Effector memory CD8-positive, alpha-beta T cell (primary cell): ENCODE measurements at places on chromosomes 1 and 21.

- DNase-seq = no peak
These were observed 70.0 kb upstream of the ZNF644 start for GRCh38 chr1:91091812-91092211.

DNA sequence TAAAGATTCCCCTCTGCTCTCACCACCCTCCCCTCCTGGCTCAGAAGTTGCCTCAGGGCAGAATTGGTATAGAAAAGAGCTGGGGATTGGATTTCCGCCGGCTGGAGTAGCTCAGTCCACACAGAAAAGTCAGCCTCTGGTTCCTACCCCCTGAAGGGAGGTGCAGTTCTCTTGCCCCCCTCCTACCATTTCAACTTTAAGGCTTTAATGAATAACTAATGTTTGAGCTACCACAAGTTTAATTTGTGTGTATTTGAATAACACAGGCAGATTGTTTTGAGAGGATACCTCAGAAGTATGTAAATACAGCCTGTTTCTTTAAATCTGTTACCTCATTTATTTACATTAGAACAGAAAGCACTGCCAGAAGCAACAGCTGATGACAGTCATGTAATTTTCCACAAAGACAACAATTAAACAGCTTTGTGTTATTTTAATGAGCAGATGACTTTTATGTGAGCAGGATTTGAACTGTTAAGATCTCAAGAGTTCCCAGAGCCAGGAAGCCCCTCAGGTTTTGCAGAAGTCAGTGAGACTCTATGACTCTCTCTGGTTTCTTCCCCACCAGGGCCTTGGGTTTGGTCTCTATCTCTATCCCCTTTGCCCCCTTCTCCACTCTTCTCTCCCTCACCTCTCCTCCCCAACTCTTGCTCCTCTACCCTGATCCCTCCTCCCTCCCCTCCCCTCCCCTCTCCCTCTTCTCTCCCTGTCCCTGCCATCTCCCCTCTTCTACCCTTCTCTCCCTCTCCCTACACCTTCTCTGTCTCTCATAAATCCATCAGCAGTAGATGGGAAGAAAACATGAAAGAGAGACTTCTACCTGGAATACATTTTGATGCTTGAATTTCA is 26.3 kb downstream of the DUSP10 start:
- DNase-seq = no peak

GRCh38 chr21:38460171-38460742 is 38.0 kb downstream of the ERG start:
- DNase-seq = no peak

GRCh38 chr21:40844935-40845334 is 2.0 kb downstream of the DSCAM start:
- no peak for DNase-seq

- DNase-seq = no peak
These were observed 59.1 kb downstream of the GORAB start for GRCh38 chr1:170590921-170591705.

DNA sequence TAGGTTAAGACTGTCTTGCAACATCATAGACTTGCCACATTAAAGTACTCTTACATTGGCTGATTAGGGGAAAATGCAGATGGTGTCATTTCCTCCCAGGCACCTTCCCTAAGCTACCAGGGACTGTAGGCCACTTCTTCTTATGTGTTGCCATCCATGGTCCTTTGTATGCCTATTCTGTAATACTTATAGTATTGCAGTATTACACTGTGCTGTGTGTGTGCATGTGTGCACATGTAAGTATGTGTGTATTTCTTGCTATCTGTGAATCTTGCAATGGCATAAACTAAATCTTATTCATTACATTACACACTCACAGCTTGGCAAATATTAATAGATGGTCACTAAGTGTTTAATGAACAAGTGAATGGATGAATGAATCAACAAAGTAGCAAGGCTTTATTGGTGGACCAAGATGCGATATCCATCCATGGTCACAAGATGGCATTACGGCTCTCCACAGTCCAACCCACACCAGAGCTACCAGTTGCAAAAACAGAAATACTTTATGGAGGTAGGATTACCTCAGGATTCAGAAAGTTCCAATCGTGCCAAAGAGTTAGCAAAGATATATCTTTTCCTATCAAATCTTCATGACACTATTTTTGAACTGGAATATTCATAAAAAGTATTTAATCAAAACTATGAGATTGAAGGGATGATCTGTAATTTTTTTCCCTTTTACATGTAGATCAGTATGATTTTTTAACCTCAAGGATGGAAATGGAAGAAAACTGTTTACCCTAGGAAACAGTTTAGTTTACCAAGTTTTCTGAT is 160.2 kb downstream of the DENND1B start:
- no peak for DNase-seq

GRCh38 chr1:46284597-46285564 is 18.5 kb downstream of the LRRC41 start:
- DNase-seq = no peak

GRCh38 chr1:13819642-13820041 is 119.7 kb downstream of the PRDM2 start:
- no peak for DNase-seq

DNA sequence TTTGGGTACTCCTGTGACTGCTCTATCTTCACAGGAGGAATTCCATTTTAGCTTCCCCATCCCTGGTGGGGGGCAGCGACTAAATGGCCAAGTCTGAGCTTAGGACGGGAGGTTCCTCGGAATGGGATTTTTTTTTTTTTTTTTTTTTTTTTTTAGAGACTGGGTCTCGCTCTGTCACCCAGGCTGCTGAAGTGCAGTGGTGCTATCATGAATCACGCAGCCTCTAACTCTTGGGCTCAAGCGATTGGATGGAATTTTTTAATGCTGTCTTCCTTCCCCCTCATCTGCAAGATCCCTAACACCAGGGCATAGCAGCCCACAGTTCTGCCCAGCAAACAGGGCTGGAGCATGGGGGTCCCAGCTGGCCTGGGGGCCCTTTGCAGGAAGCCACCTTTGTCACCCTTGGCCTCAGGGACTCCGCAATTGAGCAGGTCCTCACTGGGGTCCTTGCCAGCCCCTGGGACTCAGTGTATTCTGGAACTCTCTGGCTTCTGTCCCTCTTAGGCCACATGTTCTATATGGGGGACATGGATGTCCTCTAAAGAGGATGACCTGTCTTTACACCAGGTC is 13.1 kb upstream of the EDN2 start:
- no peak for DNase-seq

DNA sequence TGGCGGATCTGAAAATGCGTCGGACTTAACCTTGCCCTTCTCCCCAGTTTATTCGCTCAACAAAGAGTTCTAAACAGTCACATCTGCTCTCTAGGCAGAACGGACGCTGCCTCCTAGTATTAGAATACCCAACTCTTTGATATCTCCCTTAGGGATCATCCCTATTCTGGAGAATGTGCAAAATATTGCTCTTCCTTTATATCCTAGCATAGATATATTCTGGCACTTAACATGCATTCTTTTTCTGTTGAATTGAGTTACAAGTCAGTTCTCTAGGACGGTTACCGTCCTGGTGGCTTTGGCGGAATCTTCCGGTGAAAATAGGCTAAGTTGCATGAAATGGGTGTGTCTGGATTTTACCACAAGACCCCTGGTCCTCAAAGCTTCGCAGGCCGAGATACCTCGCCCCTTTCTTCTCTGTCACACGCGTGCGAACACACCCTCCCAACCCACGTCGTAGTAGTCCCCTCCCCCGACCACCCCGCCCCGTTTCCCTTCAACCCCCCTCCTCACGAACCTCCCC is 501 bp upstream of the DNAJC6 start:
- DNase-seq = no peak

GRCh38 chr1:27966402-27967105 is 6.8 kb downstream of the XKR8 start:
- DNase-seq = no peak

DNA sequence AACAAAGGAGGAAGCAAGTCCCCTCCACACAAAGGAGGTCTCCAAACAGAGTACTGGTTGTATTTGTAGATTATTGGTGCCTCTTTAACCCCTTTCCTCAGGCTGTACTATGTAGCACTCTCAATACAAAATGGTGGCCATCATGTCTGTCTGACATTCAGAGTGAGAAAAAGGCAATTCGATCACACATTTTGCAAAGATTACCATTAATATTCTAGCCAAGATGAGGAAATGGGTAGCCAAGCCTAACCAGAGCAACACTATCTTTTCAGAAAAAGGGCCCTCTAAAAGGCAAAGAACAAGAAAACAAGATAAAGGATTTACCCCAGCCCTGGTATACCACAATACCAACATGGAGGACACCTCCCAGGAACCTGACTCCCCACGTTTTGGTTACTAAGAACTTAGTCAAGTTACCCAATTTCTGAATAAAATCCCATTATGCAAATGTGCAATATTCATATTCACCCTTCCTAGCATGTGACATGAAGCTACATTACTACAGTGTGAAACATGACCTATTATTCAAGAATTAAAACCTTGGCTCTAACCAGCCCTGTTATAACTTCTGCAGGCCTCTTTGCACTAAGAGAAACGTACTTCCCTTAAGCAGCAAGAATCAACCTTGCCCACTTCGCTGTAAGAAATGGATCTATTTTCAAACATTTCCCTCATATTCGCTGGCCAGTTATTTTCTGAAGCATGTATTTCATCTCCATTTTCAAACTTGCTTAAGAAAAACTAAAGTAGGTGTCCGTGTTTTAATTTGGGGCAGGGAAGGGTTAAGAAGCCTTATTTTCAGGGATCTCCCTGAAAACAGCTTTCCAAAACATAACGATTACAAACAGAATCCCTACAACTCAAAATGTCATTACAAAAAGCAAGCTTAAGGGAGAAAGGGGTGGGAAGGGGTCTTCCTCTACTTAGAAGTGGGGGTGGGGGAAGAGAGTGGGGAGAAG is 2.1 kb downstream of the KDM5B start:
- no peak for DNase-seq

- DNase-seq = no peak
These were observed 32.3 kb downstream of the CD160 start for GRCh38 chr1:145751491-145752037.

GRCh38 chr1:212797681-212798080 is 6.0 kb downstream of the TATDN3 start:
- no peak for DNase-seq

DNA sequence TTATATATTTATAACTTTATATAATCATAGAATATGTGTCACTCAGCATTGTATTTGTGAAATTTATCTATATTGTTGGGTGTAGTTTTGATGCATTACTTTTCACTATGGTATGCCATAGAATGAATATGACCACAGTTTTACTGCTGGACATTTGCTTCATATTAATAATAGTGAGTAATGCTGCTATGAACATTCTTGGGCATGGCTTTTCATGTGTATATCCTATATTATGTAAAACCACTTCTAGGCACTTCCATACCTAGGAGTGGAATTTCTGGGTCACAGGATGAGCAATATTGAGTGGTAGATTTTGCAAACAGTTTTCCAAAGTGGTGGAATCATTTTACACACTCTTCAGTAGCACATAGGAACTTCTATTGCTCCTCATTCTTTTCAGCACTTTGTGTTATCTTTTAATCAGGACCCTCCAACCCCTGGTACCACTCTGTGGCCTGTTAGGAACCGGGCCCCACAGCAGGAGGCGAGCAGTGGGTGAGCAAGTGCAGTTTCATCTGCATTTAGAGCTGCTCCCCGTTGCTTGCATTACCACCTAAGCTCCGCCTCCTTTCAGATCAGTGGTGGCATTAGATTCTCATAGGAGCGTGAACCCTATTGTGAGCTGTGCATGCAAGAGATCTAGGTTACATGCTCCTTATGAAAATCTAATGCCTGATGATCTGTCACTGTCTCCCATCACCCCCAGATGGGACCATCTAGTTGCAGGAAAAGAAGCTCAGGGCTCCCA is 56.0 kb upstream of the CNIH3 start:
- no peak for DNase-seq

DNA sequence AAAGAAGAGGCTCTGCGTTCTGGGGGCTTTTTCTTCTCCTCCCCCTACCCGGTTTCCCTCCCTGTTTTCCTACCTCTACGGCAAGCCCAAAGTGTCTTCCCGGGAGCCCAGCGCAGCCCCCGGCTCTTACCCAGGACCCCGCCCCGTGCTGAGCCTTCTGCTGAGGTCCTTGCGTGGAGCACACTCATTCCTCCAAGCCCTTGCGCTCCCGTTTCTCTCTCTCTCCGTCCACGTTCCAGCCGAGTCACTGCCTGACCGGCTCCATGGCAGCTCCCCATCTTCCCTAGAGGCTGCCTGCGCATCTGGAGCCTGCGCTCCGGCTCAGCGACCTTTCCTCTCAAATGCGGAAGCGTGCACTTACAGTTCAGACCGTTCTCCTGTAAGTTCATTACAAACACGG is 24.9 kb upstream of the PDXK start:
- no peak for DNase-seq

- no peak for DNase-seq
These were observed 4.0 kb downstream of the PGLYRP4 start for GRCh38 chr1:153344718-153345025.

DNA sequence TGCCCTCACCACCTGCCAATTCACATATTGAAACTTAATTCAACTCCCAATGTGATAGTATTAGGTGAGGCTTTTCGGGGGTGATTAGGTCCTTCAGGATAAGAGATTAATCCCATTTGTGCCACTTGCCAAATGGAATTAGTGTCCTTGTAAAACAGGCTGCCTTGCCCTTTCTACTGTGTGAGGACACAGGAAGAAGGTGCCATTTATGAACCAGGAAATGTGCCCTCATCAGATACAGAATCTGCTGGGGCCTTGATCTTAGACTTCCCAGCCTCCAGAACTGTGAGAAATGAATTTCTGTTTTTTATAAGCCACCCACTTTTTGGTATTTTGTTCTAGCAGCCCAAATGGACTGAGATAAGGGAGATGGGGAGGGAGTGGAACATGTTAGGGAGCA is 39.1 kb upstream of the AGL start:
- DNase-seq = no peak
